ENCODE measurements at places on chromosomes 4 and X.

GRCh38 chrX:74529311-74529710 is 85.1 kb downstream of the RLIM start:
- no peak for DNase-seq

- DNase-seq: no peak
These were observed 475.4 kb upstream of the RPS6KA3 start for GRCh38 chrX:20742106-20742505.

- no peak for DNase-seq
These were observed 47.6 kb upstream of the PRSS12 start for GRCh38 chr4:118400356-118400755.

- no peak for DNase-seq
These were observed 84.6 kb downstream of the NDST4 start for GRCh38 chr4:115028682-115029410.

GRCh38 chrX:79366556-79366872 is 620 bp downstream of the ITM2A start:
- no peak for DNase-seq

DNA sequence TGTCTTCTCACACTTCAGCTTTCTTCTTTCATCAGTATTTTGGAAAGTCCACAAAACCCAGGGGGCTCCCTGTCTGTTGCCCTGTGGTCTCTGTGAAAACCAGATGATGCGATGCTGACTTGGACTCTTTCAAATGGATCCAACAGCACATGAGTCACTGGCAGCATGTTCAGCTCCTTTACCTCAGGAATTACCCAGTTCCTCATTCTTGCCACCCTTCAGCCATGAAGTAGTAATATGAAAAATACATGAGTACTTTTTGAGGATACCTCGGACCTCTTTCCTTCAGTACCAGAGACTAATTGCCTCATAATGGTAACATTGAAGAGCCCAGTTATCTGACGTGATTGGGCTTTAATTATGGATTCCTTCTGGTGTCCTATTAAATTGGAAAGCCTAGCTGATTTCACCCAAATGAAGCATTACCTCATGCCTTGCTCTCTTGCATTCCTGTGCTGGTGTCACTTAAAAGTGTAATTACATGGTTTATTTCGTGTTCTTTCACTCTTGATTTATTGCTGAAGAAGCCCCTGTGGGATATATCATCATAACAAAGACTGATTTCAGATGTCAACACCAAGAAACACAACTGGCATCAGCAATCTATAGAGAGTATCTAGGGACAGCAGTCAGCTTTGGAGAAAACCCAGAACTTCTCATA is 63.4 kb downstream of the NFKB1 start:
- no peak for DNase-seq

GRCh38 chrX:48713847-48714246 is 17.3 kb downstream of the SUV39H1 start:
- DNase-seq: no peak

GRCh38 chr4:159153669-159154068 is 50.8 kb downstream of the RAPGEF2 start:
- DNase-seq: no peak

GRCh38 chr4:110878413-110878812 is 255.5 kb upstream of the PITX2 start:
- DNase-seq: no peak

GRCh38 chrX:53606456-53606855 is 80.1 kb downstream of the HUWE1 start:
- no peak for DNase-seq

DNA sequence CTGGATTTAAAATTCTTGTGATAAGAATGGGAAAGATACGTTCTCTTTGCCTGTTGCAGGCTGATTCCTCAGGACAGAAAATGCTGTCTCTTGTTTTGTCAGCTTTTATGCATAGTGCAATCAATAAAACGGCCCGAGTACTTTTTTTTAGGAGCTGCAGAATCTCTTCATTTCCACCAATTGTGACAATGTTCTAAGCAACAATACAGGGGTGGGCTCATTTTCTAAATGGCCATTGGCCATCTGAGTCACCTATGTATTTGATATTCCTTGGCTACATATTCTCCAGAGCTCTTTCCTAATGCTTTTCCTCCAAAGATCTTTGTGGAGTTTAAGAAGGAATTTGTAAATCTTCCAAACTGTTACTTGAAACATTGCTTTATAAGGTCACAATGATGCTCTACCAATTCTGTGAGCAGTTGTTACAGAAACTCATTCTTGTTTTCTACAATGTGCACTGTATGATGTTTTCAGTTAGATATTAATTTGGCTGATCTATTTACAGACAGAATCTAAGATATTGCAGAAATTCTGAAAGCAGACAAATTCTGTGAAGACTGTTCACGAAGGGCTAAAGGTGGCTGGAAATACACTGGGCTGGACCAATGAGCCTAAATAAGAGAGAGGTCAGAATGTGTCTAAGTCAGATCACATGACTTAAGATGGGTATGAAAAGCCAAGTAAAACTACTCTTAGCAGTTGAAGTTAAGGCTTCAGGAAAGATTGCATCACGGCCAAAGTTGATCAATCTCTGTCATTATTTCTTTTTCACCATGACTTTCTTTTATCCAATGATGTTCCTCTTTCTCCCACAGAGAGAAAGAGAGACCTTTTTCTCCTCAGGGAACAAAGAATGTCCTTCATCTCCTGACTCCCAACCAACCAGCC is 33.4 kb downstream of the TAPT1 start:
- no peak for DNase-seq

GRCh38 chrX:38893441-38893840 is 92.2 kb downstream of the MID1IP1 start:
- no peak for DNase-seq

GRCh38 chr4:187491959-187492358 is 503.6 kb upstream of the ZFP42 start:
- no peak for DNase-seq

GRCh38 chr4:152734015-152734698 is 45.4 kb downstream of the TIGD4 start:
- DNase-seq: no peak

DNA sequence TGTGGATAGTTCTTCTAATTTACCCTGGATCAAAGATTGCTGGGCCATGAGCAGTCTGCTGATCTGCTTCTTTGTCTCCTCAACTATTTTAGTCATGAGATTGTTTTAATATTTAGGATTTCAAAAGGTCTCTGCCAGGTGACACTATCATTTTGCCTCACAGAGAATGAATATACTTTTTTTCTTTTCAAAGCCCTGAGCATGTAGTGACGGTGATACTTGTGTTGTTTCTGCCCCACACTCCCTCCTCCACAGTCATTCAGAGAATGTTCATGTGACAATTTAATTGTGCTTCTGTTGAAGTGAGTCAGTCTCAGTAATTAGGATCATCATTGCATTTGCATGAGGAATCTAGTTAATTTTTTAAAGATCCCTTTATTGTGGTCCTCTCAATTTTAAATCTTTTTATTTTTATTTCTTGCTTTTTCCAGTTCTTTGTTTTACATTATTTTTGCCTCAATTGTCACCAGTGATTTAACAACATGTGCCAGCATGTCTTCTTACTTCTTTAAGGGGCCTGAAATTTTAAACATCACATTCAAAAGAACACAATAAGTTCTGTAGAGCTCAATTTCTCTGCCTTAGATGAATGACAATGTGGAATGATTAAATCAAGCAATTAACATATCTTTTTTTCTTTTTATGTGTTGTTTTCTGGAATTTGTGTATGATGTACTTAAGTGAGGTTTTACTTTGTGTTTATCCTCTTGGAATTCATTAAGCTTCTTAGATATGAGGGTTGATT is 12.3 kb downstream of the MMRN1 start:
- DNase-seq: no peak

DNA sequence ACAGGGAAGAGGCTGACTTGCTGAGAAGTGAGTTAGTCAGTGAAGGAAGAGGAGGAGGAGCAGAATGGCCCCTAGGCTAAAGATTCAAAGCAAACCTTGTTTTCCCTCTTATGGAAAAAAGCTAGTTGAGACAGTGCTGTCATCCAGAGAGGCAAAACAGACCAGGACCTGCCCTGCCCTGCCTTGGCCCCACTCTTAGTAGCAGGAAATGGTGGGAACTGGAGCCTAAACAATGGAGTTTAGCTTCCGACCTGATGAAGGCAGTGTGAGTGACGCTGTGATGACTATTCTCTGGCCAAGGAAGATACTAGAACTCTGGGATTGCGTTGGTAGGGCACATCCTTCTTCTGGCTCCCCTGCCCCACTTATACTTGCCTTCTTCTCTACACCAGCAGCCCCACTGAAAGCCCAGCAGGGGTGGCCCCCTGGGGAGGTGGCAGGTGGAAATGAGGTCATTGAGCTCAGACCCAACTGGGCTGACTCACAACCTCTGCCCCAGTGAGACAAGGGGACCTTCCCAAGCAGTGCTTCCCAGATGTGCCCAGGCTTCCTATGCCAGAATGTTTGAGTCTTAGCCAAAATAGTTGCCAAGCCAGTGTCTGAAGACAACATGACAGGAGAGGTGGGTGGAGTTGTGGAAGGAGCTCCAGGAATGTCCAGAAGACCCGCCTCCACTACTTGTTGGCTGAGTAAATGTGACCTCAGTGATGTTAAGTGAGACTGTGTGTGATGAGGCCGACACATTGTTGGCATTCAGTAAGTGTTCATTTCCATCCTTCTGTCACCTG is 38.8 kb downstream of the MSN start:
- no peak for DNase-seq

- no peak for DNase-seq
These were observed 49.3 kb downstream of the MRPL1 start for GRCh38 chr4:77911842-77912450.

- no peak for DNase-seq
These were observed 21.5 kb downstream of the FRMPD3 start for GRCh38 chrX:107470971-107471370.

DNA sequence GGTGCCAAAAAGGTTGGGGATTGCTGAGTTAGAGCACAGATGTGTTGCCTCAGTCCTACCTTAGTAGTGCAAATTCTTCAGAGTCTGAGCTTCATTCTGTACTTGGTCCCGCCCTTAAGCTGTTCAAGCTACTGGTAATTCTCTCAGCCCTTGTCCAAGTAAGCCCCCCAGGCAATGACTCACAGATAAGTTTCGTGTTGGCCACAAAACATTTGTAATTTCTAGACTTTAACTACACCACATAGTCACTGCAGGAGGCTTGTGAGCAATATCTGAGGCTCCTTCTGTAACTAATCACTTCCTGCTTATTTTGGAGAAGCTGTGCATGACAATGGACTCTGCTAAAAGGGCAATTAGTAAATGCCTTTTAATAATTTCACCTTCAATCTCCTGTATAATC is 1420.5 kb downstream of the PCDH7 start:
- DNase-seq: no peak

GRCh38 chr4:41394481-41394894 is 137.8 kb downstream of the UCHL1 start:
- no peak for DNase-seq

GRCh38 chr4:184599492-184600135 is 49.6 kb downstream of the CASP3 start:
- no peak for DNase-seq

DNA sequence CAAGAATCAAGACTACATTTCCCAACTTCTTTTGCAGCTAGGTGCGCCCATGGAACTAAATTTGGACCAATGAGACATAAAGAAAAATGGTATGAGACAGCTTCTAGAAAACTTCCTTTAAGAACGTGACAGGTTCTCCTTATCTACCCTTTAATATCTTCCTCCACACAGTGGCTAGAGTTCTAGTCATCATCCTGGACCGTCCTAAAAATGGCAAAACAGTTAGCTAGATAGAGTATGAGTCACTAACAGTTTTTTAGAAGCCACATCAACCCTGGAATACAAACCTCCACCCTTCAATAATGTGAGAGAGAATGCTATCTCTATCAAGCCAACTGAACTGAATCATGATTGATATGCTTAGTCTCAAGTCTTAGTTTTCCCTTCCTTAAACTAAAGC is 267.9 kb upstream of the SLC7A11 start:
- DNase-seq: no peak

GRCh38 chrX:42821803-42822443 is 44.0 kb upstream of the PPP1R2C start:
- DNase-seq: no peak

- DNase-seq: no peak
These were observed 262.4 kb downstream of the MID1IP1 start for GRCh38 chrX:39063702-39064101.

DNA sequence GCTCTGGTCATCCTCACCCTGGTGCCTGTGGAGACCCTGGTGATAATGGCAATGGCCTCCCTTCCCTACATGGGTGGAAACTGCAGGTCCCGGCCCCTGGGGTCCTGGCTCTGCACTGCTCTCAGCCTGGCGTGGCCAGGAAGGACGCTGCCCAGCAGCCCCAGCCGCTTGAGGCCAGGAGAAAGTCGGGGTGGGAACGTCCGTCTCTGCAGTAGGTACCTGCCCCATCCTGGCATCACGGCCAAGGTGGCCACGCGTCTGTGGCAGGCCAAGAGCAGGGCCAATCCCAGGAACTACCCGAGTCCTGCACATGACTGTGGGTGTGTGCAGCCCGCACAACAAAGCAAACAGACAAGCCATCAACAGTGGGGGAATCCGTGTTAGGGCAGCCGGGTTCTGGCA is 33.8 kb downstream of the FGFRL1 start:
- DNase-seq: no peak

DNA sequence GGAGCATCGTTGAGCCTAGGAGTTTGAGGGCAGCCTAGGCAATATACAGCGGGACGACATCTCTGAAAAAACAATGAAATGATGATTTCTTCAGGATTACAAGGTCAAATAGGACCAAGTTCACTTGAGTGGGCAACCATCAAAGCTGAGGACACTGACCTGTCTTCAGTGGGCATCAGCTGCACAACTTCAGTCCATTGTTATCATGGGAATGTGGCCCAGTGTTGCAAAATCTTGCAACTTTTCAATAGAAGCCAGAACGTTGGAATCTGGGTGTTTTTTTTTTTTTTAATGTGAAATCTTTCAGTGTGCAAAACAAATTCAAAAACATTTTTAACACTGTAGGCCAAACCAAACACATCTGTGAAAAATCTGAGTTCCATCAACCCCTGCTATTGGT is 155.4 kb upstream of the PLAC1 start:
- DNase-seq: no peak

DNA sequence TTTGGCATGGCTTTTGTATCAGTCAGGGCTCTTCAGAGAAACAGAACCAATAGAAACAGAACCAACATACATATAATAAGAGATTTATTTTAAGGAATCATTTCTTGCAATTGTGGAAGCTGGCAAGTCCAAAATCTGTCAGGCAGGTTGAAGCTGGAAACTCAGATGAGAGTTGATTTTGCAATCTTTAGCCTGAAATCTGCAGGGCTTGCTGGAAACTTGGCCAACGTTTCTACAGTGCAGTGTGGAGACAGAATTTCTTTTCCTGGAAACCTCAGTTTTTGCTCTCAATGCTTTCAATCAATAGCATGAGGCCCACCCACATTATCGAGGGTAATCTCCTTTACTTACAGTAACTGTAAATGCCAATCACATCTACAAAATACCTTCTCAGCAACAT is 45.4 kb downstream of the COMMD8 start:
- DNase-seq: no peak

DNA sequence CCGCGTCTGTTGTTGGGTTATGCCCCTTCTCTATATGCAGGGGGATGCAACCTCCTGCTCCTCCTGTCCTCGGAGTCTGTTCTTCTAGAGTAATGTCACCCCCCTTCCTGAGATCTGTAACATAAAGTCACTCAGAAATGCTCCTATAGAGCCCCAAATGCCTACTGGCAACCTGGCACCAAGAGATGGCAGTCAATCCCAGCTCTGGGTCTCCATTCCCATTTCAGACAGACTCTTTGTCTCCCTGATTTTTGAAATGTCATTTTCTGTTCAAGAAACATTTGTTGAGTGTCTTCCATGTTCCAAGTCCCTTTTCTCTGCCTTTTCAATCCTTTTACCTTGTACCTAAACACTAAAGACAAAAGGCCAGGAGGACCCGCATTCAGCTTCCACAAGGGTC is 9.6 kb upstream of the PRDM8 start:
- no peak for DNase-seq

All from neural progenitor cell (in vitro differentiated cells).